ENCODE measurements at places on chromosomes 12 and 14. TPM values are rescaled to one million over a fixed set of nuclear protein-coding genes. Genes with fewer than 3 reads are reported as not detected.

DNA sequence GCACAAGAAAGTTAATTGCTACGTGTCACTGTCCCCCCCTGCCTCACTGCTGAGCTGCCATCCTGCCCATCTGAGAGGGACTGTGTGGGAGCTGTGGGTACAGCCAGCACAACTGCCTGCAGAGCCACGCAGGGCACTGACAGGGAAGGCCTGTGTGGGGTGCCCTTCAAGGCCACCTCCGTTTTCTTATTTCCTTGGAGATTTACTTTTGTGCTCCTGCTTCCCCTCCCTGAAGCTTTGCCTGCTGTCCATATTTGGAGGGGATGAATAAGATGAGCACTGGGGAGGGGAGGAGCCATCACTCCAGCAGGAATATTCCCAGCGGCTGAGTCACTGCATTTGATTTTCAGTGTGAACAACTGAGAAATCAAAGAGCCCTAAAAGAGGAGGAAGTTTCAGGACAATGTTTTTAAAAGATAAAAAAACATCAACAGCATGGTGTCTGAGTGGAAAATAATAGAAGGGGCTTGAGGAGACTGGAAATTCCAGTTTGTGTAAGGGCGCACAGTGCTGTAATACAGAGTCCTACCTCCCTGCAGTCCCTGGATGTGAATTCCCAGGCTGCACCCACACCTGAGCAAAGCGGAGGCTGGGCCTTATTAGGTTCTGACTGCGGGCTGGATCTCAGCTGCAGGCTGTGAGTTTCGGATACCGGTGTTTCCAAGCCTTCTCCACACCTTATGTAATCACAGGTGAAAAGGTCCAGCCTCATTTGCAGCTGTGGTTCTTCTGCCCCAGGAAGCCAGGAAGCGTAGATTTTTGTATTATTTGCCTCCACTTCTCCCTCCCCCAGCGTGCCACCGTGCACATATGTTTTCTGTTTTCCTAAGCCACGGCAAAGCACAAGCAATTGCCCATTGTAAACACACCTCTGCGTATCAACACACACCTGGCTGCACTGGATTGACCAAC, 192.6 kb upstream of the BCL2L14 start:
- no peak for DNase-seq

DNA sequence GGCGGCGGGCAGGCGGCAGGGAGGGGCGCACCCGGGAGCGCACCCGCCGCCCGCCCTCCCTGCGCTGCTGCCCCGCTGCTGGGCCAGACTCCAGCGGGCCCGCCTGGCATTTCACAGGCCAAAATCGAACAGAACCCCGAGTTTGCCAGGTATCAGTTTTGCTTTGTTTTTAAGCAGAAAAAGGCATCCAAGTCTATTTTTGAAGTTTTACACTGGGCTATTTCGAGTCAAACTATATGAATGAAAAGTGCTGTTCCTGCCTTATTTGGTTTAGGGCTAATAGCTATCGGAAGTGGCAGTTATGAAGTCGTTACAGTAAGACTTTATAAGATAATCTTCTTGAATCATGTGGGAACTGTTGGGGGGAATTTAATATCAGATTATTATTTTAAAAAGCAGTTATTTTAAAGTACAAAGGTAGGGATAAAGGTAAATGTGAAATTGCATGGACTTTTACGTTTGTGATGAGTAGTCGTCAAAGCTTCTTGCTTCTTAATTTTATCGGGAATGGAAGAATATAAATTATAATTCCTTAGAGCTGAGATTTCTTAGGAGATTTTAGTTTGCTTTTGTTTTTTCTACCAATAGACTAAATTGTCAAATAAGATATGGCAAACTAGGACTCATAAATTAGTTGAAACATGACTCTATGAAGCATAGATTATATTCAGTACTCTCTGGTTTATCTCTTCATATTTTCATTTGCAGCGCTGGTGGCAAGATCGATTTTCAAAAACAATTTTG, 1.1 kb downstream of the MSRB3 start:
- no peak for DNase-seq

DNA sequence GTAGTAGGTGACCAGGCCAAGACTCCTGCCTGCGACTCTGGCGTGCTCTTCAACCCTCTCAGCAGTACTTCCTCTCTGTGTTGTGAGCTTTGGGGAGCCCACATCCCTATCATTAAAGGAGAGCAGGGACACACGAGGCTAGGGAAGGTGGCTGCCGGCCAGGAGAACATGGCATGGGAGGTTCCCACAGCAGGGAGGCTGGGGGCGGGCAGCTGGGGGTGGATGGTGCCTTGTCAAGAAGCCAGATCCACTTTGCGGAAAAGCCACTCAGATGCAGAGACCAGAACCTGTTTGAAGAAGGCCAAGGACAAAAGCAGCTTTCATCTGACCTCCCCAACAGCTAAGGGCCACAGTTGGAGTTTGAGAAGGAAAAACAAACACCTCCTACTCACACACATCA, 198.6 kb downstream of the BCL11B start:
- no peak for DNase-seq

- no peak for DNase-seq
Observed at GRCh38 chr14:105192866-105193731, 12.0 kb upstream of the NUDT14 start.

GRCh38 chr12:76249501-76249900, 98.7 kb downstream of the BBS10 start:
- no peak for DNase-seq

DNA sequence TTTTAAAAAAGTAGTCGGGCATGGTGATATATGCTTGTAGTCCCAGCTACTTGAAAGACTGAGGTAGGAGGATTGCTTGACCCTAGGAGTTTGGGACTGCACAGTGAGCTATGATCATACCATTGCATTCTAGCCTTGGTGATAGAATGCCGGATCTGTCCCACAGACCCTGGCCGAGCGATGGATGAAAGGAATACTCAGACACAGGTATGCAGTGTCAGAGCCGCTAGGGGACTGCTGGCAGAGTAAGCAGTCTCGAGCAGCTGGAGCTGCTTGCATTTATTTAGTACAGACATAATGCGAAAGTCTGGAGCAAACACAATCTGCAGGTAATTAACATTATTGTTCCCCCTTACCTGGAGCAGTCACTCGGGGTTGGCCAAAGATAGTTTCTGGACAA, 18.6 kb downstream of the AICDA start:
- DNase-seq = no peak

- DNase-seq = no peak
Observed at GRCh38 chr12:65229441-65229840, 49.0 kb upstream of the MSRB3 start.

DNA sequence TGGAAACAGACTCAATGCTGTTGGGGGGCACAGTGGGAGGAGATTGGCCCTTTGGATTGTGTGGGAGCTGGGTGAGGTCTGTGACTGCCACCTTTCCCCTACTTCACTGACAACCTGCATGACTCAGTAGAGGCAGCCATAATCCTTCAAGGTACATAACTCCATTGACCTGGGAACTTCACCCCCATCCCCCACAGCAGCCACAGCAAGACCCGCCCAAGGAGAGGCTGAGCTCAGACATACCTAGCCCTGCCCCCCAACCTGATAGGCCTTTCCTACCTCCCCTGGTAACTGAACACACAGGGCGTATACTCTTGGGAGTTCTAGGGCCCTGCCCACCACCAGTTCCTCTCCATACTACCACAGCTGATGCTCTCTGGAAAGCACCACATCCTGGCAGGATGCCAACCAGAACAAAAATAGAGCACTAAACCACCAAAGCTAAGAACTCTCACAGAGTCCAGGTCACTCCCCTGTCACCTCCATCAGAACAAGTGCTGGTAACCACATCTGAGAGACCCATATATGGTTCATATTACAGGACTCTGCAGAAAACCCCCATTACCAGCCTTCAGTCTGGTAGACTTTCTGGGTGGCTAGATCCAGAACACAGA, 703.9 kb downstream of the FSCB start:
- no peak for DNase-seq

DNA sequence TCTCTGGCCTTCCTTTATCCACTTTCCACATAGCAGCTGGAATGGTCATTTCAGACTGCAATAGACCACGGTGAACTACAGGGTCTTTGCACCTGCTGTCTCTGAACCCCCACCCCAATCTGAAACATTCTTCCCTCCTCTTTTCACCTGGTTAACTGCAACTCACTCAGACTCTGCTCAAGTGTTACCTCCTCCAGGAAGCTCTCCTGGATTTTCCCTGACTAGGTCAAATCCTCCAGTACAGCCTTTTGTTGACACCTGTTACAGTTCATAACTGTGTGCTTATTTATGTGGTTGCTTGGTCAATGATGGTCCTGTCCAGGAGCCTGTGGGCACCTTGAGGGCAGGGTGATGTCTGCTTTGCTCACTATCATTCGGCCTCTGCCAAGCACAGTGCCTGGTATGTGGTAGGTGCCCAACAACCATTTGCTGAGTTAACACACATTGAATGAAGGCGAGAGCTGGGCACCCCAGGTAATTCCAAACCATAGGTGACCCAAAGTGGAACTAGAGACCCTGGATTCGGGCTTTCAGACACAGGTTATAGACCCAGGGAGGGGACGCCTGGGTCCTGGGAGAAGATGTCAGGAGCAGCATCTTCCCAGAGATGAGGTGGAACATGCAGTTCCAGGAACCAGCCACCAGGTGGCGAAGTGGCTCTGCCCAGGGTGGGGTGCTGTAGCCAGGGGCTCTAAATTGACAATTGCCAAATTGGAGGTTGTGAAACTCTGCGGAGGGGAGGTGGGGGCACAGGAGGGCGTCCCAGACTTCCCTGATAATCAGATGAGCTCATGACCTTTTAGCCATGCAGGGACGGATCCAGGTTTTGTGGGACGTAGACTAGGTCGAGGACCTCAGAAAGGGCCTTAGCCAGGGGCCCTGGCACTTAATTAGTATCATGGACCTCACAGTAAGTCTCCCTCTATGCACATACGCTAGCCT, 28.1 kb downstream of the TRPV4 start:
- no peak for DNase-seq

GRCh38 chr12:109293106-109293505, 16.0 kb downstream of the FOXN4 start:
- DNase-seq = no peak

DNA sequence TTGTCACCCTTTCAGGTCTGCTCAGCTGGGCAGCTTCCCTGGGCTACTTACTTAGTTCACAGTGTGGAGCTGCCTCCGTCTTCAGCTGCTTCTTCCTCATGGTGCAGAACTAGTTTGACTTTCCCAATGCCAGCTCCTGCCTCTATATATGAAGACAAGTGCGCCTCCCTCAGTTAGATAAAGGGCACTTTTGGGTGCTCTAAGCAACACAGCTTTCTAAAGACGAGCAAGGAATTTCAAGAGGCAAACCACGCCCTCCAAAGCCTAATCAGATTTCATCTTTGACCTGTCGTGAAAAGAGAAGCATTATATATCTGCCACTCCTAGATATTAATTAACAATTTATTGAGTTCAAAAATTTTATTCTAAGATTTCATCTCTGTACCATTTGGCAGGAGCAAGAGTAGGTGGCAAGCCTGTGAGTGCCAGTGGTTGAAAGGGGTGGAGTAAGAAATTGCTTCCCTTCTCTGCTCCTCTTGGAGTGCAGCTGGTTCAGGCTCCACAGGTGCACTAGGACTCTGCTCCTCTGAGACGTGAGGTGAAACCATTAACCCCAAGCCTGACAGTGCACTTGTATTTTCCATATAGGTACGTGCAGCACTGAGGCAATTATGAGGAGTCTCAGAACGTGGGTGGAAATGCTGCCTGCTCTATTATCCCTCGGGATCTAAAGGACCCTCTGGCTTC, 2.1 kb upstream of the SLC11A2 start:
- no peak for DNase-seq

OTUB2 gene
- total RNA-seq = 5.4 TPM

REM2 gene
- 0.38 TPM for total RNA-seq

KRT73 gene
- not detected for total RNA-seq

SLC38A4 gene
- 2.3 TPM for total RNA-seq

CD163L1 gene
- total RNA-seq = 1.5 TPM

PLCZ1 gene
- not detected for total RNA-seq

Measured in esophagus squamous epithelium (tissue), 5 donors.